ENCODE measurements at places on chromosomes 5 and 9.

GRCh38 chr5:116075191-116075831 is 9.5 kb upstream of the COMMD10 start:
- DNase-seq = no peak

- no peak for DNase-seq
These were observed 136.6 kb downstream of the PIK3R1 start for GRCh38 chr5:68352166-68352565.

DNA sequence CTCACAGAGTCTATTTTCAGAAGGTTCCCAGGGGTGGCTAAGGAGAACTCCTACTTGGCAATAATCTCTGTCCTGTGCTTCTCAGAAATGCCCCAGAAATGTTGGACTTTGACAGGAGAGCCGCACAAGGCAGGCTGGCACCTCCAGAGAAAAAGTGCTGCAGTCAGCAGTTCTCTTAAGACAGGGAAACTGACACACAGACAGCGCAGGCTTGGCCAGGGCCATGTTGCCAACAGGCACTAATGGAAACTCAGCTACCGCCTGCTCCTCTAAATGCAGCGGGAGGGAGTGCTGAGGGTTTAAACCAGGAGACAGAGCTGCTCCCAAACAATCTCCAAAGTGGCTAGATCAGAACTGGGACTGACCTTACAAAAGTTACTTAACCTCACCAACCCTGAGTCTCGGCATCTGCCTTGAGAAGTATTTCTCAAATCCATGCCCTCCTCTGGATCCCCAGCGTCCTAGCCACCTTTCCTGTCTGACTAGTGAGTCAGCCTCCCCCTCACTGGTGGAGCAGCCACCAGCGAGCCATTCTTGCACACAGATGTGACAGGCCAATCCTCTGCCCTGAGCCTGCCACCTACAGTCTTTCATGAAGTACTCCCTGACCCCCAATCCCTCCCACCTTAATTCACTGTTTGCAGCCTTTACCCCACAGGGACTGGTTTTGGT is 186.4 kb downstream of the CDK5RAP2 start:
- DNase-seq = peak; percentile 26

DNA sequence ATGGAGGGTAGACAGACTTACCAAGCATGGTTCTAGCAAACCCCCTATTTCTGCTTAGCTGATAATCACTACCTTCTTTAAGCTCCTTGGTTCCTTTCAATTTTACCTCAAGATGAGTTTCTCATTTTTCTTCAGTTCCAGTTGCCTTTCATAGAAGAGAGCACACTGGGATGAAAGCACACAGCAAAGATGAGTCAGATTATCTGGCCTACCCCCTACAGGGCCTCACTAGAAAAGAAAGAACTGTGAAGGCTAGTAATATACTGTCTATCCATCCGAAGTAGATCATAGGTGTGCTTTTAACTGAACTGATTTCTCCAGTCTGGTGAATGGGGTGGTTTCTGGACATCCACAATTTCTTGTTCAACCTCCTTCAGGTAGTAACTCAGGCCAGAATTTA is 122.5 kb downstream of the TRPM3 start:
- peak; percentile 50 for DNase-seq

DNA sequence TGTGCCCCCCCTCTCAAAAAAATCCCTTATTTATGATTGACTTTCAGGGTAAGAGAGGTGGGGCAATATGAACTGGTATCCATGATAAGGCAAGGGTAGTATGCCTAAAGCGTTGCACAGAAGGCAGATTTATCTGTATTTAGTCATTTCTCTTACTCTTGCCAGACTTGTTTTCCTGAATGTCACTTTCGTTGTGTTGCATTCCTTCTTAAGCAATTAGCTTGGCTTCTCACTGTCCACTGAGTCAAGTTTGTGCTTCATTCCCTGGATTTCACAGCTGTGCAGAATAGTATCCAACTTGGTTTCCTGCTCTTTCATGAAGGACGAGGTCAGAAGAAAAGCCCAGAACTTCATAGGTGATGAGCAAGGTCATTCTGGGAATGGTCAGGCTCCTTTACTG is 301.5 kb upstream of the ACTBL2 start:
- DNase-seq = peak; percentile 30

DNA sequence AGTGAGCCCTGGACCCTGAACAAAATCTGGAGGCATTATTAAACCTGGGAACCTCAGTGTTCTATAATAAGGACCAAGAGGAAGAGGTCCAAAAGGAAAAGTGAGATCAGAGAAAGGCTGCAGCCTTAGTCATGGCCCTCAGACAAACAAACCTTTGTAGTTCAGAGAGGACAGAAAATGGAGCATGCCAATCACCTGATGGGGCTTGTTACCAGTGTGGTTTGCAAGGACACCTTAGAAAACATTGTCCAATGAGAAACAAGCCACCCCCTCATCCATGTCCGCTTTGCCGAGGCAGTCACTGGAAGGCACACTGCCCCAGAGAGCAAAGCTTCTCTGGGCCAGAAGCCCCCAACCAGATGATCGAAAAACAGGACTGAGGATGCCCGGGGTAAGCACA is 254.8 kb downstream of the CDH10 start:
- no peak for DNase-seq

DNA sequence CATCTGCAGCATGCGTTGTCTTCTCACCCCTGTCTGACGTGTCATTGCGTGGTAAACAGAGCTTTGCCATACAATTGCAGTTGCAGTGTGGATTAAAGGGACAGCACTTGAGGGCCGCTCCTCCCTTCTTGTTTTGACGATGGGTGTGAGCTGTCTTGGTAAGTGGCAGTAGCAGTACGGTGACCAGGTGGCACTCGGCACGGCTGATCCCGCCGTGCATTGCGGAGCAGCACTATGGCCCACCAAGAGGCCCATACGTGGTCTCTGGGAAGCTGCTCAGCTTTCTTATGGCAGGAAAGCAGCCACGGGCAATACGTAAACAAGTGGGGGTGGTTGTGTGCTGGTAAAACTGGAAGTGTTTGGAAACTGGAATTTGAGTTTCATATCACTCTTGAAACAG is 25.1 kb downstream of the EHMT1 start:
- DNase-seq = no peak

DNA sequence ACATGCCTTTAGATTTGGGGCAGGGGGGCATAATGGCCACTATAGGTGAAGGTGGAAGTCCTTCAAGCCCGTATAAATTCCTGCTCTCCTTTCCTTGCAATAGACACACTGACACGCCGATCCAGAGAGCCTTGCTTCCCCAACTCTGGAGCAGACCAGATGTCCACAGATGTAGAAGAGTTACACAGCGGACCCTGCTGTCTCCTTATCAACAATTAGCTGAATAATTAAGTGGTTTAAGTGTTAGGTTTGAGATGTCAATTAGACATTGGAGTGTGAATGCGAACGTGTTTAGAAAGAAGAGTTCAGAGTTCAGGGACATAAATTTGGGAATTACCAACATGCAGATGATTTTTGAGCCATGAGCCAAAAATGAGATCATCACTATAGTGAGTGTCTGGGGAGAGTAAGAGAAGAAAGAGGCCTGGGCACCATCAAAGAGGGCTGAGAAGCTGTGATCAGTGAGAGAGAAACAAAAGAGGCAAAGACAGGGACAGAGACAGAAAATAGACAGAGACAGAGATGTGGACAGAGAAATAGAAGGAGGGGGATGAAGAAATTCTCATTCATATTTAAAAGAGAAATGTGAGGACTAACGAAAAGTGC is 734.4 kb upstream of the ADAMTS16 start:
- DNase-seq = no peak

DNA sequence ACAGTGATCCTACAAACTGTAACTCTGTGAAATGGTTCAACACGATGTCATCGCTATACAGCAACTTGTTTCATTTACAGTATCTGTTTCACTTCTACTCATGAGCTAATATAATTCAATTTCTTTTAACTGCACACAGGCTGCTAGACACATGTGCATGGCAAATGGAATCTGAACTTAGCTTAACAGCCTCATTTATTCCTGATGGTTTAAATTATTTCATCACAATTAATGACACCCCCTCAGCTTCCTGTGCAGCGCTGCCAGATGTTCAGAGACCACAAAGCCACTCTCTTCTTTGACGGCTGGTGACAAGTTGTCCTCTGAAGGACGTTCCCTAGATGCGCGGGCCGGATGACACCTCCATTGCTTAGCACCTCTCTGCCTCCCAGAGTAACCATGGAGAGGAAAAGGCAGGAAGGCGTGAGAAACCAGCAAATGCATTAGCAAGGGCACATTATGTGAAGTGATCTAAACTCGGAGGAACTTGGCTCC is 191.1 kb downstream of the BNC2 start:
- DNase-seq = no peak

All from cardiac fibroblast (primary cell).